ENCODE measurements at places on chromosomes 5 and 9.

DNA sequence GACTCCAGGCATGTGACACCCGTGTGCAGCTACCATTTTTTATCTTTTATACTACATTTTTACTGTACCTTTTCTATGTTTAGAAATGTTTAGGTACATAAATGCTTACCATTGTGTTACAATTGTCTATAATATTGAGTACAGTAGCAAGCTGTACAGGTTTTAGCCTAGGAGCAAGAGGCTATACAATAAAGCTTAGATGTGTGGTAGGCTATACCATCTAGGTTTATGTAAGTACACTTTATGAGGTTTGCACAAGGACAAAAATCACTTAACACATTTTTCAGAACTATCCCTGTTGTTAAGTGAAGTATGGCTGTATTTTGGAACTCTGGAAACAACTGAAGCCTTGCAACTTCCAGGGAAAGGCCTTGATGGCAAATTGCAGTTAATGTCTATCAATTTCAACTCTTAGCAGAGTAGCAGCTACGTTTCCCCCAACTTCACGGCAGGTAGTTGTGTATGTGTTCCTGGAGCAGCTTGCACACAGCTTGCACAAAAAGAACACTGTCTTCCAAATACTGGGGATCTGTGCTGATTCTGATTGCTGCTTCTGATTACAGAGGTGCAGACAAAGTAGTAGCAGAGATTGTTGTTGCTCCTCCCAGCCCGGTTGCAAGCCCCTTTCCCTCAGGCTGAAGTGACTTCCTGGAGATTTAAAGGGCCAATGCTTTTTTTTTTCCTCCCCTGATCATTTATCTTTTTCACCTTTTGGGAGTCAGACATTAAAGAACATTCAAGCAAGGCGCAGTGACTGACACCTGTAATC lies 30.0 kb downstream of the SIL1 start:
- no peak for DNase-seq

GRCh38 chr5:165630261-165630778 lies 2124.9 kb downstream of the MAT2B start:
- no peak for DNase-seq

- DNase-seq: no peak
Observed at GRCh38 chr9:14525856-14526255, 167.4 kb downstream of the ZDHHC21 start.

- no peak for DNase-seq
Observed at GRCh38 chr5:56669534-56670483, 145.5 kb upstream of the MAP3K1 start.

DNA sequence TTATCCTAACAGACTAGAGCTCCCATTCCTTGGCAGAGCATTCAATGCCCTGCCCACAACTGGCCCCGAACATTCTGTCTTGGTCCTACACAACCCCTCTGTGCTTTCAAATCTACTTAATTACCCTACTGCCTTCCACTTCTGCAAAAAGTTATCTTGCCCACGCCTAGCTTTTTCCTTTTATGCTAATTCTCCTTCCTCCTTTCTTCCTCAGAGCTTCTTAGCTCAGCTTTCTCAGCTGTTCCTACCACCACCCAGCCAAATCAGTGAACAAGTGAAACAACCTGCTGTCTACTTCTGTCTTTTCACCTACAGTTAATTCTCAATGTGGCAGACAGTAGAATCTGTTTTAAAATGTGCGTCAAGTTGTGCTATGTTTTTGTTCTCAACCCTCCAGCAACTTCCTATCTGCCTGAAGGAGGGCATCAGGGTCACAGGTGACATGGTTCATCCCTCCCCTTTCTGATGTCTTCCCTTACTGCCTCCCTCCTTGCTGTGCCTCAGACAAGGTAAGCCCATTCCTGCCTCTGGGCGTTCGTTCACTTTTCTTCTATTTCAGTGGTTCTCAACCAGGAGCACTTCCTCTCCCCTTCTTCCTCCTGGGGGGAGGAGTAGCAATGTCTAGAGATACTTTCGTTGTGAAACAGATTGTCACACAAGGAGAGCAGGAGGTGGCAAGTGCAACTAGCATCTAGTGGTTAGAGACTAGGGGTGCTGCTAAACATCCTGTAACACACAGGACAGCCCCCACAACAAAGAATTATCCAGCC lies 1.3 kb upstream of the REEP5 start:
- DNase-seq: no peak

DNA sequence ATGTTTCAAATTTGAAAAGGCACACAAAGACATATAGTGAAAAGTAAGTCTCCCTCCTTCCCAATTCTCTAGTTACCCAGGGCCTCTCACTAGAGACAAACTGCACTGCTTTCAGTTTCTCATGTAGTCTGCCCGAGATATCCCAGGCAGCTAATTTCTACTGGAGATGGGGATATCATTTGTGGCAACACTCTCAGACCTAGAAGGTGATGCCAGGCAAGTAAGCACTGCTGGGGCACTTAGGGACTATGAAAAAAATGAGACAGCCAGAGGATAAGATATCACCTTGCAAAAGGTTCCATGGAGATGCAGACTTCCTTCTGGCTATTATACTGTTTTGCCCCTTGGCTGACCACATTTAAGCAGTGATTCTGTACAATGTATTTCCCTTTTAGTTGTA lies 12.6 kb downstream of the SIL1 start:
- no peak for DNase-seq

Data from cortex of kidney (tissue), 1 donor.